Effector memory CD4-positive, alpha-beta T cell (primary cell): ENCODE measurements at places on chromosomes 13 and 19.
A peak's percentile ranks its signal among the peaks of the same experiment; 100 is the strongest.

DNA sequence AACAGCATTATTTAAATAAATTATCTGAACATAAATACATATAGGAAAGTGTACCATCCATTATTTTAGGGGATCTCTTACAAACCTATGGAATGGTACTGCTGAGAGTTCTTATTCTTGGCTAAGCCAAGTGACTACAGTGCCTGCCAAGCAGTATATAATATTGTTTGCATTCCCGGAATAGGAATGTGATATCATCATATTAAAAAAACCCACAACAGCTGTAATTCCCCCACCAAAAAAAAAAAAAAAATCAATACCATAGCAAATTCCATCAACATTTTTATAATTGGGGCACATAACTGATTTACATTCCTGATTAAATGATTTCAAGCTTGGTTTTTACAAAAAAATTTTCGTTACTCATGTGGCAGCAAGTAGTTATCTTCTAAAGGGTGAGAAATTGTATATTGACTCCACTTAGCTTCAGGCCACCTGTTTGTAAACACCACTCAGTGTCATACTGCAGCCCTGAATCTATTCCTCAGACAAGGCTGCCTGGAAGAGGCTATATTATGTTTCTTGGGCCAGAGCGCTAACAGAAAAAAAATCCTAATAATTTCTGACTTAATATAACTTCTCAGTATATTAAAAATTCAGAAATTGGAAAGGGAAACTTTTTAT, 278.1 kb downstream of the DNAJC15 start:
- no peak for DNase-seq

DNA sequence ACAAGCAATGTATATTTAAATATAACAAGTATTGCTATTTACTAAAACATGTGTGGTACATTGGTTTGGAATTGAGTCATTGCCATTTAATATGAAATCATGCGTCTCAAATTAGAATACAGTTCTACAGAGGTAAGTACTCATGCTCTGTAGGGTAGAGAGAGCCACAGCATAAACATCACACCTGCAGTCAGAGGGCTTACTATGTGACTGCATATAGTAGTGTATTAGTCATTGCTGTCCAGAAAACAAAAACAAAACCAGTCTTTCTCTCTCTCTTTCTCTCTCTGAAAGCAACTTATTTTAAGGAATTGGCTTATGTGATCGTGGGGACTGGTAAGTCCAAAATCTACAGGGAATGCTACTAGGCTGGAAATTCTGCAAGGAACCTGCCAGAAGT, 370.3 kb downstream of the GPC5 start:
- no peak for DNase-seq

GRCh38 chr19:5130371-5131030, 161.6 kb downstream of the KDM4B start:
- peak; percentile 30 for DNase-seq

DNA sequence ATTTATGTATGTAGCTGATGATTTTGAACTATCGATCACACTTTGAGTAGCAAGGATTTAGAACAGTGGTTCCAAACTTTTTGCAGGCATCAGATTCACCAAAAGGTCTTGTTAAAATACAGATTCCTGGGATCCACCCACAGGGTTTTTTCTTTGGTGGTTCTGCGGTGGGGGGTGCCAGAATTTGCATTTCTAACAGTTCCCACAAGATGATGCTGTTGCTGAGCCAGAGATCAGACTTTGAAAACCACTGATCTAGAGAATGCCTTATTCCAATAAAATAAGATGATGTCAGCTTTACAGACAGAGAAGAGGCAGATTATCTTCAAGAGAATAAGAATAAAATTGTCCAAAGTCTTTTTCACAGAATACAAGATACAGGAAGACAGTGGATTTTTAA, 80.9 kb upstream of the SHISA2 start:
- no peak for DNase-seq

GRCh38 chr13:81442904-81443303, 1102.0 kb upstream of the SPRY2 start:
- DNase-seq = no peak

- no peak for DNase-seq
Measured at GRCh38 chr13:34246511-34246910, 428.6 kb downstream of the RFC3 start.

DNA sequence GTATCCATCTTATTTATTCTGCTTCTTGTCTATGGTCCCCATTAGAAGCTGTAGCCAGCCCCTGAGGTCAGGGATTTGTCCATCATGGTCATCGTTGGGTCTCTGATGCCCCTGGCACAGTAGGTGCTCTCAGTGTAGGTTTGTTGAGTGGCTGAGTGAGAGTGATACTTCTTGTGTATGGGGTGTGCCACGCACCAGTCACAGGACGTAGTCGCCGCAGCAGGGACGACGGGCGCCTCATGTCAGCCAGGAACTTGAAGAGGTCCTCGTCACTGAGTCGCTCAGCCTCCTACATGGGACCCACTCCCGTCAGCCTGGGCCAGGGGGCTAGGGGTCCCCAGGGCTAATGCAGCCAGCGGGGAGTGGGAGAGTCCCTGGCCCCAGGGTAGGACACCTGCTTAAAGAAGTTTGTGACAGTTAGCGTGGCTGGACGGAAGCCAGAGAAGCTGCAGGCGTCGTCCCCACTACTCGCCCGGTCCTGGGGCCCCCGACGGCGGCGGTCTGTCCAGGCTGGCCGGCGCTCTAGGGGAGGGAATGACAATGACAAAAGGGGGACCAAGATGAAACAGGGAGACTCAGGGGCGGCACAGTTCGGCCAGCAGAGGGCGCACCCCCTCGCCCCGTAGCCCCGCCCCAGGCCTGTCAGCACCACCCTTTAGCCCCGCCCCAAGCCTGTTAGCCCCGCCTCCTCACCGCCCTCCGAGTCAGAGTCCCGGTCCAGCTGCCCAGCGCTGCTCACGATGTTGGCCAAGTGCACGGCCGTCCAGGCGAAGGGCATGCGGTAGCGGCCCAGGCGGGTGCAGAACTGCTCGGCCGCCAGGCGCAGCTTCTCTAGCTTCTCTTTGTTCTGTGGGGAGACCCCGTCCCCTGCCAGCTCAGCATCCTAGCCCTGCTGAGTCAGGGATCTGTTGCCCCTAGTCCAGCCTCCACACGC, 3.7 kb downstream of the ANGPTL8 start:
- DNase-seq = peak; percentile 72

GRCh38 chr13:44934724-44935123, 54.5 kb downstream of the NUFIP1 start:
- DNase-seq = no peak

GRCh38 chr13:110275931-110276552, 30.9 kb downstream of the COL4A1 start:
- no peak for DNase-seq

DNA sequence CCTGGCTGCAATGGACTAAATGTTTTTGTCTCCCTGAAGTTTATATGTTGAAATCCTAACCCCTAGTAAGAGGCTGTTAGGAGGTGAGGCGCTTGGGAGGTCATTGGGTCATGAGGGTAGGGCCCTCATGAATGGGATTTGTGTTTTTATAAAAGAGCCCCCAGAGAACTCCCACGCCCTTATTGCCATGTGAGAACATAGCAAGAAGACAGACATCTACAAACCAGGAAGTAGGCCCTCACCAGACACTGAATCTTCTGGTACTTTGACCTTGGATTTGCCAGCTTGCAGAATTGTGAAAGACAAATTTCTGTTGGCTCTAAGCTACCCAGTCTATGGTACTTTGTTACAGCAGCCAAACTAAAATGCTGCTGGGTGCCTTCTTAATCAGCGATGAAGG, 96.1 kb upstream of the SPATA13 start:
- DNase-seq = no peak

DNA sequence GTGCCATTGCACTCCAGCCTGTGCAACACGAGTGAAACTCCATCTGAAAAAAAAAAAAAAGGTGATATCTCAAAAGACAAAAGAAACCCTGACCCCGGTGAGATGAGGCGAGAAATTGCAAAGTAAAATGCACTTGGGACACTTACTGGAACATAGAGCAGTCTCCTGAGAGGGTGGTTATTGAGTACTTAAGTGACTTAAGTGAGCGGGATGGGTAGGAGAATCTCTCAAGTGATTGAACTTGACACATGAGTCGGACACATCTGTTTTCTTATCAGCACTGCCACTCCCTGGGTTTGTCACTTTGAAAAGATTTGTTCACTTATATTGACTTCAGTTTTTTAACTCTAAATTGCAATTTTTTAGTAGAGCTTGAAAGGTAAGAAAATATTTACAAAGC, 2.8 kb downstream of the ZNF429 start:
- DNase-seq = no peak

DNA sequence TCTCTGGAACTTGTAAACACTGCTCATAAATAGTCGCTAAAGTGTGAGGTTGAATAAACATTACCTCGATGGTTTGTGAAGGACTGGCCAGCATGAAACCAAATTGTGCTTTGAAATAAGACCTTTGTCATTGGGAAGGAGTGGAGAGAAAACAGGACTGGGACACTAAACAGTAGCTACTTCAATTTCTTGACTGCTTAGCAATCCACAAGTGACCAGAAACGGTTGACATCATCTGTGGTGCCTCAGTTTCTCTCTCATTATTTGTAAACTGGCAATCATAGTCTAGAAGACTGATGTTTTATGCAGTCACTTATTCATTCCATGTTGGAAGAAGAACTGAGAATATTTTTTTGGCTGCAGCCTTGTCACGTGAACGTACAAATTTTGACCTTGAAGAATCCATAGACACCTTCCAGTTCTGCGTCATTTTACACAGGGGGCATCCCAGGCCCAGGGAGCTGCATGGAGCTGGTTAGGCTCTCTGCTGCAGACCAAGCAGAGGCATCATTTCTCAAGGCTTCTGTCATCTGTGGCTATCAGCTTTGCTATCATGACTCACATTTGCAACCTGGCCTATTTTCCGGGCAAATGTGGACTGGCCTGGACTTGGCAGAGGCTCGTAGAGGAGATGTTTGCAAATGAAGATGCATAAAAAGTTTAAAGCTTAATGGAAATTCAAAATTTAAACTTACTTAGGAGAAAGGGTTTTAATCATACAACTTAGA, 391.8 kb downstream of the FGF9 start:
- DNase-seq = no peak

DNA sequence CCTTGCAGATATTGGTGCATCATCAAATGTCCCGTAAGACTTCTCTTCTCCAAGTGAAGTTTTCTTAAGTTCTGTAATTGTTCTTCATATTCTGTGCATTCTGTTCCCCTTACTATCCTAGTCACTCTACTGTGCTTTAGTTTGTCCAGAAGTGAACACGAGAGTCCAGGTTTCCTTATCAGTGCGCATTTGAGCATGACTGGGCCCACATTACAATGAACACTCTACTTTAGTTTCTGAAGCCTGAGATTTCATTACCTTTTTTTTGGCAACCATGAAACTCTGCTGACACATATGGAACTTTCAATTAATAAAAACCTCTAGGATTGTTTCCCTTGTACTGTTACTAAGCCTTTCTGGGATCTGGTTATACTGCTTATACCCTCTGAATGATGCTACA, 270.0 kb downstream of the KCNRG start:
- DNase-seq = no peak

DNA sequence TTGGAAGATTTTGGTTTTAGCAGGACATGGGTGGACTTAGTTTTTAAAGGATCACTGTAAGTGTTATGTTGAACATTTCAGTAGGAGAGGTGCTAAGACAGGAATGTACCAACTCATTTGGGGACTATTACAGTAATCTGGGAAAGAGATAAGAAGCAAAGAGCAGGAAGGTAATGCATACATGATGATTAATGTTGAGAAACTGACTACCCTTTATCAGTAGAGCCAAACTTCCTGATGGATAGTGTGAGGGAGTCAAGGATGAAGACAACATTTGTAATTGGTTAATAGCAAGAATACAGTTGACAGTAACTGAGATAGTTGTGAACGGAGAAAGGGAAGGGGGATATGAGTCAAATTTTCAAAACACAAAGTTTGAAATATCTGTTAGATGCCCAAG, 421.9 kb upstream of the PRR20A start:
- DNase-seq = no peak

GRCh38 chr13:91698308-91698707, 299.9 kb downstream of the GPC5 start:
- DNase-seq = no peak

GRCh38 chr19:15479391-15480345, at the start of gene PGLYRP2:
Gene PGLYRP2 (minus strand): TSS chr19:15479501. CDS start chr19:15479371, 130 bp downstream.
- DNase-seq = no peak

DNA sequence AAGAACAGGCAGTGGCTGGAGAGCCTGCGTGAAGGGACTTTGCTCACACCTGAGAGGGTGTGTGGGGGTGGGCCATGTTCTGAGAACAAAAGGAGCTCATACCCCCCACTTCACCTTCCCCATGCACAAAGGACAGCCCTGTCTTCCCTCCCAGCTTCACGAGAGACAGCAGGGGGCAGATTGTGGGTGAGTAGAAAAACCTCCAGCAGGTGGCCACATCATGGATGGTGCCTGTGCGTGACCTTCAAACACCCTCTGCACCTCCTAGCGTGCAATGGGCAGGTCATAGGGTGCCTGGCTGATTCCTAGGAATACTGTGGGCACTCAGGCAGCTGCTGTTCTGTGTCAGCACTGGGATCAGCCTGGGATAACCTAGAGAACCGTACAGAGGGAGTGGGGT, 36.3 kb upstream of the PSG9 start:
- no peak for DNase-seq

- DNase-seq = no peak
Measured at GRCh38 chr19:15303105-15303780, 29.1 kb downstream of the BRD4 start.

DNA sequence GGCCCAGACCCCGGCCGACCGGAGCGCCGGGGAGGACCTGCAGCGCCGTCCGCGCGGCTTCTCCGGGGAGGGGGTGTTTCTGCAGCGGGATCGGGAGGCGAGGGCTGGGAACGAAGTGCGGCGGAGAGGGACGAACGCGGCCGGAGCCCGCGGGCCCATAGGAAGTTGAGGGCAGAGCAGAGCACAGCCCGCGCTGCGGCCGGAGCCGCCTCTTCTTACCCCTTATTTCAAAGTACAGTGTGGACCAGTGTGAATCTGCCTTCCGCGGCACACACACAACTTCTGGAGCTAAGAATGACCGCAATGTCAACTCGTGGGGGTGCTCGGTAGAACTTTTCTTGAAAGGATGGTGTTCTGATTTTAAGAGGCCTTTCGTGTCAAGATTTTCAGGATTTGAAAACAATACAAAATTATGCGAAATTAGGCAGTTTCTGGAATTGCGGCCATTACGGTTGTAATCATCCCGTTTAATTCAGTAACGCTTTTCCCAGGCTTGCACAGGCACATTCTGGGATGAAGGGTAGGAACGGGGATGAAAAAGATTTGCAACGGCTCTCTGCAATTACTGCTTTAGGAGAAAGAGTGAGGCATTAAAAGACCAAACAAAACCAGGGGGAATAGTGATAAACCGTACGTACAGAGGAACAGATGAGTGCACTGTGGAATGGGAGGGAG, 821 bp downstream of the TDRD3 start:
- no peak for DNase-seq

GRCh38 chr19:3163230-3163886, 15.2 kb upstream of the S1PR4 start:
- peak; percentile 58 for DNase-seq

- DNase-seq = peak; percentile 99
Measured at GRCh38 chr19:13986348-13986904, 19.7 kb downstream of the RFX1 start.
